CD4-positive, alpha-beta T cell treated with Interleukin-4 for 1 hour (primary cell): ENCODE measurements at places on chromosomes 6 and 20.

- DNase-seq = no peak
Observed at GRCh38 chr6:94071835-94072234, 652.5 kb upstream of the EPHA7 start.

DNA sequence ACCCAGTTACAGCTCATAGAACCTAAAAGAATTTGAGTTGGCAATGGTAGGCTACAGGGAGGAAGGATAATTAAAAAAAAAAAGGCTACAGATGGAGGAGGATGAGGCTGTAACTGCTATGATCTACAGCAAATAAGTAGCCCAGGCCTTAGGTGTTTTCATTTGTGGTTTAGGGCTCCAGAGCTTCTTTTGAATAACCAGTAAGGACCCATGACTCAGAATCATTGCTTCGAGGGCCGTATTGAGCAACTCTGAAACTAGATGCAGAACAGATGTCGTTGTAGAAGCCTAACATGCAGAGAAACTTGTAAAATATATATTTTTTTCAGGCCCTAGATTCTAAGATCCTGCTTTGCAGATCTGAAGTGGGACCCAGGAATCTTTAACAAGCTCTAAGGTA, 19.0 kb upstream of the ASIP start:
- no peak for DNase-seq

DNA sequence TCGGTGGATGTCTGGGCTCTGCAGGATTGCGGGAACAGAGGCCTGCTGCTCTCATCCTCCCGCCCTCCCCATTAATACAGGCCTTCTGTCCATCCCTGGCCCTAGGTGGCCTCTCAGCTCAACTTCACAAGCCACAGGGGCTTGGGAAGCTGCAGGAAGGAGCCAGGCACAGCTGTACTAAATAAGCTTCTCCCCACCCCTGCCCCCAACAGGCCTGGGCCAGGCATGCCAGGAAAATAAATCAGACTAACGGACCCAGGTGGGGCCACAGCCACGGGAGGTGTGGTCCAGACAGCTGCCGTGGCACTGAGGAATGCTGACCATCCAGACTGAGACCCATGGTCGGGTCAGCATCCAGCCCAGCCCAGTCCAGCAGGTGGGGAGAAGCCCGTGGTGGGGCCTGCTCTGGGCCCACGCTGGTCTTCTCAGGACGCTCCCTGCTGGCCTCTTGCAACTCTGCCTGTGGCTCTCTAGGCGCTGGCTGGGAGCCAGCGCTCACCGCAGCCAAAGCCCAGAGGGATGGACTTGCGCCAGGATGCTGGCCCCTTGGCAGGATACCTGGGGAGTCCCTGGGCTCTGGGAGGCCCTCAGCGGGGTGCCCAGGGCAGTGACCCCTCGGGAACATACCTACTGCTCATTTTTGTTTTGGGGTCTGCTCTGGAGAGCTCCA, 8.6 kb upstream of the YTHDF1 start:
- DNase-seq = no peak

GRCh38 chr20:9256393-9256792, 187.5 kb downstream of the PLCB4 start:
- DNase-seq = no peak

DNA sequence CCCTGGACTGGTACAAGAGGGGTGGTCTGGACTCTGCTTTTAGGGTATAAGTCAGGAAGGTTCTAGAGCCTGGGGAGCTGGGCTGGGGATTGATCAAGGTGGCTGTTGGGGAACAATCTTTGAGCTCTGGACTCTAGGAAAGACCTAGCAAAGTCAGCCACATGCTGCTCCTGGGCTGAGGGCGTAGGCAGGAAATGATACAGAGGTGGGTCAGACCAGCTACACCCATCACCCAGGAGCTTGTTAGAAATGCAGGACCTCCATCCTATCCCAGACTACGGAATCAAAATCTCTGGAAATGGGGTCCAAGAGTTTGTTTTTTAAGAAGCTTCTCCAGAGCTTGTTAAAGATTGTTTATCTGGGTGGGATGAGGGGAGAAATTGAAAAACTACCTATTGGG, 9.4 kb downstream of the ADTRP start:
- no peak for DNase-seq

DNA sequence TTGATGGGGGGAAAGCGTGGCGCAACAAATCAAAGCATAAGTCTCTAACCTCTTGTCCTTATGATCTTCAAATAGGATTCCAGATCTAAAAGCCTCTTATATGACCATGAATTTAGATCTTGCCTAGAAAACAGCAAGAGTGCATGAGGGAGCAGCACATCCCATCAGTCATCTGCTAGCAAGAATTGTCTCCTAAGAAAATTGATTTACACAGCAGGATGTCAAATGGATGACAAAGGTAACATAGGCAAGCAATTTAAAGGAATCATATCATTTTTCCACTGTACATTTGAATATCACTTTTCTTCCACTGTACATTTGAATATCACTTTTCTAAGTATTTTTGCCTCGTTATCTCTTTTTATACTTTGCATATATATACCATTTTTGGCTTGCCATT, 7.5 kb upstream of the MYLIP start:
- DNase-seq = no peak

DNA sequence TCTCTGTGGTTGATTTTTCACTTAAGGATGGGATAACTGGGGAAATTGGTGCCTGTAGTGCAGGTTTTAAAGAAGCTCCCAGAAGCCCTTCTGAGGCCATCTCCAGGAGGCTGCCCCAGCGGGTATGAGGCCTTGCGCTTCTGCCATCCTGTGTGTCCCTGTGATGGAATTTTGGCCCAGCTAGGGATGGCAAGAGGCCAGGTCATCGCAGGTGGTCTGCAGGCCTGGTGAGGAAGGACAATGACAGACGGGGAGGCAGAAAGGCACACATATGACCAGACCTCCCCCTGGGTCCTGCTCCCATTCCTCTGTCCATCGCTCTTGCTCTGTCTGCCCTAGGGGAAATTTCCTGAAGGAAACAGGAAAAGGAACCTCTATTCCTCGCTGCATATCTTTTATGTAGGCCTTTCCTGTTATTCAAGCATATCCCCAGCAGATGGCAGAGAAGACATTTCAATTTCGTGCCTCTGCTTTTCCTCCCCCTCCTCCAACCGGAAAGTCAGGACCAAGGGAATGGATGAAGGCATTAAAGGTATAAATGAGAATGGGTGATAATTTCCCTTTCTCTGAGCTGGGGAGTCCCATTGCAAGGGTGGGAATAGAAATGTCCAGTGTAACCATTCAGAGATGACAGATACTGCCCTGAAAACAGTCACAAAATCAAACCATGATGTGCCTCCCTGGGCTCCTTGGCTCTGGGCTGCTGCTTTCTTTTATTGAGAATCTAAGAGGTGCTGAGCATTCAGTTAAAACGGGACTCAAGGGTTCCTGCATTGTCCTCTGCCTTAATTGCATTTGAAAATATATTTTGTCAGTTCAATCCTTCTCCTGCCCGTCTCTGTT, 17.6 kb upstream of the HLA-F start:
- DNase-seq = peak; percentile 55

- no peak for DNase-seq
Observed at GRCh38 chr6:143535189-143535614, 23.7 kb upstream of the FUCA2 start.

DNA sequence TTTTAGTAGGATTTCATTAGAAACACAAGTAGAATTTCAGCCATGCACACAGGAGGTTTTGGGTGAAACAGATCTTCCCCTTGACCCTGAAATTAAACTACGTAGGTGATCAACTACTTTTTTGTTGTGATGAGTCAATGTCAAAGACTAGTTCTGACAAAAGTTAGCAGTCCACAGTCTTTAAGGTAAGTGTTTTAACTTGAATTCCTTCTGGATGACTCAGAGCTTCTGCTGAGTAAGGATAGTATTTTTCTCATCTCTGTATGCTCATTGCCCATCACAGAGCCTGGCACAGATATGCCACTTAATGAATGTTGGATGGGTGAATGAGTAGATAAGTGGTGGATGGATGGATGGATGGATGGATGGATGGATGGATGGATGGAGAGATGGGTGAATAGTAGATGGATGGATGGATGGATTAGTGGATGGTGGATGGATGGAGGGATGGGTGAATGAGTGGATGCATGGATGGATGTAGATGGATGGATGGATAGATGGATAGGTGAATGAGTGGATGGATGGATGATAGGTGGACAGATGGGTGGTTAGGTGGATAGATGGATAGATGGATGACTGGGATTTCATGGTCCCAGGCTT, 165.3 kb downstream of the ZMYND8 start:
- DNase-seq = no peak

DNA sequence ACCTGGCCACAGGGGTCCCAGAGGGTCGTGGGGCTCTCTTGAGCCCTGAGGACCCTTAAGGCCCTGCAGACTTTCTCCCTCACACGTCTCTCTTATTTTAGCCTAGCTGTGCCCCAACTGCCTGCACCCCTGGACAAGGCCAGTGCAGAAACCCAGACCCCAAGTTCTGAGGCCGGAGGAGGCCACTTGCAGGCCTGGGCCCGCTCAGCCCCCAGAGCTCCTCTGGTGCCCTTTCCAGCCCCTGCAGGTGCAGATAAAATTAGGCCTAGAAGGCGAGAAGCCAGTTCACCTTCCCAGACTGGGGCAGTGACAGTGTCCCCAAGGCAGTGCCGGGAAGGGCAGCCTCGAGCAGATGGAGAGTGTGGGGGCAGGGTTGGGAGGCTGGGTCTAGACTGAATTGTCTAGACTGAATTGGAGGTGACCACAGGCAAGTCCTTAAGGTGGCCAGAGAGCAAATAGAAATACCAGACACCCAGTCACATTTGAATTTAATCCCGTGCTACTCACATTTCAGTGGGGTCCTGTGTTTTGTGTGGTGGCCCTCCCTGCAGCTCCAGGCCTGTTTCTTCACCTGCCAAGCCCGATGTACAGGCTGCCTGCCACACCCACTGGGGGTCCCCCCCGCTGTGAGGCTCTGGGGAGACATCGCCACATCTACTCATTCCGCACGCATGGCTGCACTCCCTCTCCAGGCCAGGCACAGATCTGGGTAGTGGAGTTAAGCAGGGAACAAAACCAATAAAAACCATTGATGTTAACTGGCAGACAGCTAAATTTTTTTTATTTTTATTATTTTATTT, 8.6 kb upstream of the IP6K3 start:
- DNase-seq = no peak

- DNase-seq = peak; percentile 43
Observed at GRCh38 chr20:32189691-32190615, 17.6 kb downstream of the PLAGL2 start.

DNA sequence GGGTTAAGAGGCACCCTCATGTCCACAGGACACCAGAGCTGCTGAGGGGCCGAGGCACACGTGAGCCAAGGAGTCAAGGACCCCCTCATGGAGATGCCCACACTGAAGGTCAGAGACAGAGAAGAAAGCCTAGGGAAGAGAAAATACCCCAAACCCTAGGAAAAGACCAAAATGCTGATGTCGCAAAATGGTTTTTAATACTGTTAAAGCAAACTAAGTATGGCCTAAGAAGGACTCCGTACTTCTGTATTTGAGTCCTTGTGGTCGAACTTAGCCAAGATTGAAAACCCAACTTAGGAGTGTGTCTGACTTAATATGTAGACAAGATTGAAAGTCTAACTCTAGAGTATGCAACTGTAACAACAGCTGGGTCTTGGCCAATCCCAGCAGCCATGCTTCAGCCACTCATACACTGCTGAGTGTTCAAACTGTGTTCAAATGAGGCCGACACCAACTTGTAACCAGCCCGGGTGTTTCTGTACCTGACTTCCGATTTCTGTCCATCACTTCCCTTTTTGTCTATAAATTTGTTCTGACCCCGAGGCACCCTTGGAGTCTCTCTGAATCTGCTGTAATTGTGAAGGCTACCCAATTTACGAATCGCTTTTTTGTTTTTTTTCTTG, 92.6 kb upstream of the AGPAT4 start:
- DNase-seq = no peak

GRCh38 chr20:23223908-23224580, 126.5 kb upstream of the NXT1 start:
- DNase-seq = no peak

- DNase-seq = no peak
Observed at GRCh38 chr6:80939898-80940297, 812.6 kb downstream of the TENT5A start.

DNA sequence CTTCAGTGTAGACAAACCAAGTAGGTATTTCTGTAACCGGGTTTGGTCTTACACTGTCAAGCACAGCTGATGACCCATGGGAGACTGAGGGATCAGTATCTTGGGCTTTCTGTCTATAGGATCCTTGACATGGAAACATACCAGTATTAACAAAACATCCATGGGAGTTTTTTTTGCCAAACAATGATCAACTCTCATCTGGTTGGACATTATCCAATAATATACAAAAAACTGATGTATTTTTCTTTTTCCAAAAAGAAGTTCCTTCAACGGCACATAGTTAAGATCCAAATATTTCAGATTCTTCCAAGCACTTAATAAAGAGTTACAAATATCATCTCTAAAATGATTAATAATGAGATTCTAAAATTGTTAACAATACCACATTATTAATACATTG, 459.9 kb downstream of the PRKN start:
- no peak for DNase-seq

GRCh38 chr6:158387036-158387435, 74.8 kb downstream of the TULP4 start:
- no peak for DNase-seq

- DNase-seq = no peak
Observed at GRCh38 chr6:5584078-5584482, 322.8 kb downstream of the FARS2 start.

DNA sequence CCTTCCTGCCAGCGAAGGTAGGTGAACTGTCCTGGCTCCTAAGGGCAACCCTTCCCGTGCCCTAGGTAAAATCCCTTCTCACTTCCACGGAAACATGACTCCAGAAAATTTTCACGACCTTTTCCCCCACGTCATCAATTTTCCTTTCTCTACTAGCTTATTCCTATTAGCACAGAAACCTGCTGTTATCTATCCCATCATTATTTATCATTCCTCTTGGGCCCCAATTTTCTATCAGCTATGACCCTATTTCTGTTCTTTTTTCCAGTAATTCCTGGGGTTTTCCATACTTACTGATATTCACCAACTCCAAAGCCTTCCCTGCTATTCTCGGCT, 23.8 kb upstream of the GCM1 start:
- no peak for DNase-seq

- DNase-seq = no peak
Observed at GRCh38 chr20:51422514-51423289, 119.8 kb downstream of the NFATC2 start.

GRCh38 chr20:33480048-33480447, 9.8 kb upstream of the CBFA2T2 start:
- DNase-seq = no peak

DNA sequence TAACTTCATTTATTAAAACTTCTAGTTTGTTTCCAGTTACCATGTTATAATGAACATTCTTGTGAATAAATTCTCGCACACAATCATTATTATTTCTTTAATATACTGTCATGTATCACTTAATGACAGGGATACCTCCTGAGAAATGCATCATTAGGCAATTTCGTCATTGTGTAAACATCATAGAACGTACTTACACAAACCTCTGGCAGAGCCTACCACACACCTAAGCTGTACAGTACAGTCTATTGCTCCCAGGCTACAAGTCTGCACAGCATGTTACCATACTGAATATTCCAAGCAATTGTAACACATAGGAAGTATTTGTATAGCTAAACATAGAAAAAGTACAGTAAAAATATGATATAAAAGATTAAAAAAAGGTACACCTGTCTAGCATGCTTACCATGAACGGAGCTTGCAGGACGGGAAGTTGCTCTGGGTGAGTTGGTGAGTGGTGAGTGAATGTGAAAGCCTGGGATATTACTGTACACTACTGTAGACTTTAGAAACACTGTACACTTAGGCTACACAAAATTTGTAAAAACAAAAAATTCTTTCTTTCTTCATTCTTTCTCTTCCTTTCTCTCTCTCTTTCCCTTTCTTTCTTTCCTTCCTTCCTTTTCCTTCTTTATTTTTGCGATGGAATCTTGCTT, 268.2 kb upstream of the SOX4 start:
- no peak for DNase-seq

GRCh38 chr6:123997223-123997622, 193.6 kb downstream of the NKAIN2 start:
- no peak for DNase-seq
